ENCODE measurements at places on chromosomes 2 and 18.

- no peak for DNase-seq
Observed at GRCh38 chr2:169291517-169291916, 70.8 kb downstream of the LRP2 start.

DNA sequence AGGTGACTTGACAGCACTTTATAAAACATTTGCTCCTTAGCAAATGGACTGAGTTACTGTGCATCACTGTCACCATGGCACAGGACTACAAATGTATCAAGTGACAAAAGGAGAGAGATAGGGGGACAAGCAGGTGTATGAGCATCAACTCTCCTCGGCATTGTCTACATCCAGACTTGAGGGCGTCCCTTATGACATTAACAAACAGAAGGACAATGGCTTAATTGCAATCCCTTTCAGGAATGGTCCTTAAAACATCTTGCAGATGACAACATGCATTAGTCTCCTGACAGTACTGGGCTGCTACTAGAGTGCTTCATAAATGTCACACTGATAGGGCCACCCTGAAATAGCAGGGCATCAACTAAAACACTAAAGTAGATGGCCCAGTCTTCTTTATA, 198.8 kb downstream of the PDE1A start:
- DNase-seq: no peak

GRCh38 chr18:36314754-36315153, 17.2 kb downstream of the FHOD3 start:
- DNase-seq: no peak

GRCh38 chr2:232488097-232488711, 570 bp upstream of the ECEL1 start:
- DNase-seq: no peak

DNA sequence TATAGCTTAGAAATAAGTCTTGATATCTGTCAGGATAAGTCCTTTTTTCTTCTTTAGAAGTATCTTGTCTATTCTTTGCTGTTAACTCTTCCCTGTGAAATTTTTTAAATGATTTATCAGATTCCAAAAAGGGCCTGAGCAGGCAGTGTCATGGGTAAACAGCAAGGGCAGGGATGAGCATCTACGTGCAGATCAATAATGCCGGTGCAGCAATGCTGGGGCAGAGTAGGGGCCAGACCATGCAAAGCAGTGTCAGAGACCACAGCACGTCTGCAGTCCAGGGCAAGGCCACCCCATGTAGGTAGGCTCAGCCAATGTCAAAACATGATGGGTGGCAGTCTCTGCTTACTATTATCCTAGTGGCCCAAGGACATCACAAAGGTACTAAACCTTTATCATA, 182.2 kb downstream of the TMEM247 start:
- DNase-seq: no peak

DNA sequence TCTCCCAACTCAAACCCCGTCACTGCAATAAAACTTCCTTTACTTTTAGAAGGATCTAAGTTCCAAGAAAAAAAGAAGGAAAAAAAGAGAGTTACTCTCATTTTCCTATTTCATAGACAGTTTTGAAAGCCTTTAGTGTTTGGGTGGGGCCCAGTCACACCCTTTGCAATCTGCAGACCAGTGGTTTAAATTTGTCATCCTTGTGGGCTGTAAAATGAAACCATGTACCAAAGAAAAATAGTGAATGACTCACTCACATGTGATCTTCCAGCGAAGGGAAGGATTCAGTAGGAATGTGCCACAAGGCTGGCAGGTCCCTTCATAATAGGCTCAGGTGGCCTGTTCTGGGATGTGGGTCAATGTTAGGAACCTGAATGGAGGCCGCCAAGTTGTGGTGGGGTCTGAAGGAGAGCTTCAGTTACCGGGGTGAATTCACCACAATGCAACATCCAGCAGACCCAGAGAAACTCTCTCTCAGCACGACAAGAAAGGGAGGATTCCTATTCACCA, 28.3 kb downstream of the ANXA4 start:
- no peak for DNase-seq

GRCh38 chr18:69934601-69935265, 12.9 kb downstream of the CD226 start:
- no peak for DNase-seq

DNA sequence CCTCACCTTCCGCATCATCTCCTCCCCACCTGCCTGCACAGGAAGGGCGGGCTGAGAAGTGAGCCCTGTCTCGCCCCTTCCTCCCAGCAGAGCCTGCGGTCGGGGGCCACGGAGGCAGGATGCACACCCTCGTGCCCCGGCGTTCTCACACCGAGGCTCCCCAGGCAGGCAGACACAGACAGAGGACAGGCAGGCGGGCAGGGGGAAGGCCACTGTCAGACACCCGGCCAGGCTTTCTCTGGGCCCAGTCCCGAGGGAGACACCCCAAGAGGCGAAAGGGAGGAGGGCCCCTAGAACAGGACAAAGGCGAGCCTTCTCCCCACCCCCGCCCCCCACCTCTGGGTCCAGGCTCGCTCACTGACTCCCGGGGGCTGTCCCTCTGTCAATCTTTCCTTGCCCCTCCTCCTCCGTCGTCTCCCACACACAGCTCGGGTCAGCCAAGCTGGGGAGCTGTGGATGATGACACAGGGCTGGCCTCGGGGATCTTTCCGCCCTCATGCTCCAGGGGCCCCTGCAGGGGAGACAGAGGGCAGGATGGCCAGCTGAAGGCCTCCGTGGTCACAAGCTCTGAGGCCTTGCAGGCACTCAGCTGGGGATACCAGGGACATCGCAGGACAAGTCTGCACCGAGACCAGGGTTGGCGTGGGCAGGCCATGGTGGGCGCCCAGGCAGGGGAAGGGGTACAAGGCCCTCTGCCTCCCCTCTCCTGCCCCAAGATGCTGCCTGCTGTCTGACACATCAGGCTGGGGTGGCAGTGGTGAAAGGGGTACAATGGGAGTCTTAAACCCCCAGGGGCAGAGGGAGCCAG, 24.9 kb downstream of the BIN1 start:
- DNase-seq: no peak

DNA sequence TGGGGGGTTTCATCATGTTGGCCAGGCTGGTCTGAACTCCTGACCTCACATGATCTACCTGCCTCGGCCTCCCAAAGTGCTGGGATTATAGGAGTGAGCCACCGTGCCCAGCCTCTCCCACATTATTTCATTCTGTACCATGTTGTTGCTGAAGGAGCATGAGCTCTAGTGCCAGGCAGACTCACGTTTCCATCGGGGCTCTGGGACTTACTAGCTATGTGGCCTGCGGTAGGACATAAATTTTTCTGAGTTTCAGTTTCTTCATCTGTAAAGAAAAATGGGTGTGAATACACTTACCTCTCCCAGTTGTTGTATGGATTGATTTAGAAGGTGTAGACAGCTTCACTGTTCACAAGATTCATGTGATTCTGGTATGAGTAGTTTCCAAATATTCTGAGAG, 30.8 kb upstream of the CCL20 start:
- DNase-seq: no peak

- no peak for DNase-seq
Observed at GRCh38 chr2:67604360-67604759, 207.2 kb downstream of the ETAA1 start.

DNA sequence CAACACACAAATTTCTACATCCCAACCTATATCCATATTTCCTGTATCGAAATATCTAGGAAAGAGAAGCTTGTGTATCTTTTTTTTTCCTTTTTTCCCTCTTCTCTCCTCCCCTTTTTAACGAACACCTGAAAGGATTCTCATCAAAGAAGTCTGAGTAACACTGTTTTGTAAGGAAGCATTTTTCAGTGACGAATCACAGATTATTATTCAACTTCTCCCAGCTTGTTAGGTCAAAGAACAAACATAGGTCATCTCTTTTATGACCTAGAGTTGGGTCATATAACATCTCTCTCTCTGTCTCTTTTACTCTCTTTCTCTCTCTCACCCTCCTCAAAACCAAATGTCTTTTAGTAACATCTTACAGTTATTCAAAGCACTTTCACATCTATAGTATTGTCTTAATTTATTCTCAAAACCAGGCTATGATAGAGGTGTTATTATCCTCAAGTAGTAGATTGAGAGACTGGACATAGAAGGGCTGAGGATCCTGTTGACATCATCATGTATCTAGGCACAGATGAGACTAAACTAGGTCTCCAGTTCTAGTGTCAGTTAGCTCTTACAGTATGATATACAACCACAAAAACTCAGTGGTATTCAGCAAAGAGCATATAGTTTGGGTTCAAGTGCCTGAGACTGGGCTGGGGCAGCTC, 80.1 kb upstream of the SPOPL start:
- no peak for DNase-seq

DNA sequence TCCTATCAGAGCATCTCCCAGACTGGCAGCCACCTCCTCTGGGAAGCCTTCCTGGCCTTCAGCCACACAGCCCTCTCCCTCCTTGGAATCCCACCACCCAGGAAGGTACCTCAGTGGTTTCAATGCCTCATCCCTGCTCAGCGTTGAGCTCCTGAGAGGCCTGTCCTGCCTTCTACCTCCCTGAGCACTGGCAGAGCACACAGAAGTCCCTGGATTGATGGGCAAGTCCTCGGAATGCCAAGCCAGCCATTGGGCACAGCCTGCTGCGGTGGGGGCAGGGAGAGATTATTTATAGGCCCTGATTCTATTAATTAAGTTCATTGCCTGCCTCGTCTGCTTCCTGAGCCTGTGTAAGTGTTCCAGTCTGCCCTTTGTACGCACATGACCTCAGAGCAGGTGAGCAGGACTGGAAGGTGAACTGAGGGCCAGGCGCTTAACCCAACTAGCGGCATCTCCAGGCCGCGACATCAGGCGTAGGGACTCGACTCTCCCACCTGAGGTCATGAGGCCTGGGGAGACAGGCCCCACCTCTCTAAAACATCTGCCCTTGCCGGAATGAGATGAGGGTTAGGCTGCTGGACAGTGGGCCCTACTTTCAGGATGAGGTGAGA, 63.4 kb downstream of the SMAD7 start:
- no peak for DNase-seq

DNA sequence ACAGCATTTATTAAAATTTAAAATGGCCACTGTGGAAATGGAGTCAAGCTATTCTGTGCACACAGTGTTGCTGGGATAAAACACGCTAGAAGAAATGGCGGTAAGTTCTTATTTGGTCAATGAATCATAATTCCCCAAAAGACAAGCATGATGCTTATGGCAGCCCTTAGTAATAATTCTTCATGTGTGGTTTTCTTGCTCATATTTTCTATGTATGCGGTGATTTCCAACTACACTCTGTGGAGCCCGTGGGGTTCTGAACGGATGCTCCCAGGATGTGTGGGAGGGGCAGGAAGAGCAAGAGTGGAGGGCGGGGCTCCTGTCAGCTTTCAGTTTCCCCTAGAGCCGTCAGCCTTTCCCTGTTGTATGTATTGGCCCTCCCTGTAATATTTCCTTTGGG, 91.7 kb upstream of the RMDN2 start:
- DNase-seq: no peak

GRCh38 chr18:35141077-35141476, 99.8 kb upstream of the ZNF397 start:
- DNase-seq: no peak

- DNase-seq: no peak
Observed at GRCh38 chr2:10288606-10289005, 14.1 kb upstream of the HPCAL1 start.

Measured in RPMI8226 (cell line).